EH (cell line): ENCODE measurements at places on chromosomes 12 and 14.

- DNase-seq: no peak
Observed at GRCh38 chr14:36940476-36940875, 231.9 kb downstream of the SLC25A21 start.

- DNase-seq: no peak
Observed at GRCh38 chr12:106178562-106178961, 39.8 kb upstream of the NUAK1 start.

DNA sequence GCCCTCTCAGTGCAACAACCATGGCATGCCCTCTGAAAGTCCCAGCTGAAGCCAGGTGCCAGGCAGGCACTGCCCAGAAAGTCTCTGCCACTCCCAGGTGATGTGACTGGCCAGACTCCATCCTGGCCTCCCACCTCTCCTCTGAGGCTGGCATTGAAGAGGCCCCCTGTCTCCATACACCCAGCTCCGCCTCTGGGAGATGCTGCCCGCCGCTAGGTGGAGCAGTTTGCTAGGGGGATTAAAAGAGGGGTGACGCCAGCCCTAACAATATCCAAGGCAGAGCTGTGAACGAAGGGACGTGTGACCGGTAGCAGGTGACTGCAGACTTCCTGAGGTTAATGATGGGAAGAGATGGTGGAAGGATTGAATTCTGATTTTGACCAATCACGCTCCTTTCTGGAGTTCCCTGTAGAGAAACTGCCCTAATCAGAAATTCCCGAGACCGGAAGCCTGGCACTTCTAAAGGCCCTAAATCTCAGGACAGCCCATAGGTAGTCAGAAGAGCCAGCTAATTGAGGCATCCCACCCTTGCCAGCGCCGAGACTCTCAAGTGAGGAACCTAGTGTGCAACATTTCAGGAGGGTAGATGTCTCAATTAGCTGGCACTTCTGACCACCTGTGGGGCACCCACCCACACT, 8.3 kb upstream of the PLEK2 start:
- DNase-seq: no peak

- no peak for DNase-seq
Observed at GRCh38 chr14:96614481-96614881, 112.3 kb downstream of the PAPOLA start.

DNA sequence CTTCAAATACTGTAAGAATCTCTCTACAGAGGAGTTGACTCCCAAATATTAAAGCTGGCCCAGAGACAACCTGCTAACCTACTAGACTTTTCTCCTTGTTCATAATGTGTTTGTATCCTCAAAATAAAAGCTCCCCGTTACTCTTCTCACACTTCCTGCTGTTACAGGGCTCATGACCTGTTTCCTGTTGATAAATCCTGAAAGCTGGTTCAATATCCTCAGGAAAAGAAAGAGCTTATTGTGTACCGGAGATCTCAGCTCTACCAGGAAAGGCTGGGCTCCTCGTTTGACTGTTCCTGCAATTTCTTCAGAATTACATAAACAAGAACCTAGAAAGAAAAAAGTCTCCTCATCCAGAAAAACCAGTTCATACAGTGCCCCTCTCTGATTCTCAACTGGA, 30.8 kb downstream of the CLEC1A start:
- DNase-seq: no peak

- DNase-seq: no peak
Observed at GRCh38 chr12:116628989-116629388, 69.8 kb downstream of the MAP1LC3B2 start.

DNA sequence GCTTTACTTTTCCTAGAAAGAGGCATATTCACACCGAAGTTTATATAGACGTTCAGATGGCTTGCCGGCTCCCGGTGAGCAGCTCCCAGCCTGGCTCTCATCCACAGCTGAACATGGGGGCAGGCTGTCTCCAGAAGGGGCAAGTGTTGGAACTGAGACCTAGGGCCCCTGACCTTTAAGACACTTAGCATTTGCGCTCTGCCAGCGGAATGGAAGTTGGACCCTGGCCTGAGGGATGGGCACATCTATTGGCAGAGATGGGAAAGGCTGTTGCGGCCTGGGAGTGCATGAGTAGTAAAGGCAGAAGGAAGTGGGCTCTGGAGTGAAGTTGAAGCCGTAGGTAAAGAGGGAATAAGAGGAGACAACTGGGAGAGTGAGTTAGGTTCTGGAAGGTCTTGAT, 54.2 kb upstream of the TSPAN9 start:
- DNase-seq: no peak

- no peak for DNase-seq
Observed at GRCh38 chr12:96073346-96074330, 38.3 kb upstream of the LTA4H start.
